LoVo (cell line): ENCODE measurements at places on chromosomes 5 and 9.

- DNase-seq: no peak
Observed at GRCh38 chr9:121626012-121626411, 25.4 kb upstream of the DAB2IP start.

GRCh38 chr5:150945486-150945885 is 40.7 kb upstream of the ZNF300 start:
- DNase-seq: no peak

GRCh38 chr5:160800375-160801275 is 51.4 kb downstream of the ATP10B start:
- no peak for DNase-seq

DNA sequence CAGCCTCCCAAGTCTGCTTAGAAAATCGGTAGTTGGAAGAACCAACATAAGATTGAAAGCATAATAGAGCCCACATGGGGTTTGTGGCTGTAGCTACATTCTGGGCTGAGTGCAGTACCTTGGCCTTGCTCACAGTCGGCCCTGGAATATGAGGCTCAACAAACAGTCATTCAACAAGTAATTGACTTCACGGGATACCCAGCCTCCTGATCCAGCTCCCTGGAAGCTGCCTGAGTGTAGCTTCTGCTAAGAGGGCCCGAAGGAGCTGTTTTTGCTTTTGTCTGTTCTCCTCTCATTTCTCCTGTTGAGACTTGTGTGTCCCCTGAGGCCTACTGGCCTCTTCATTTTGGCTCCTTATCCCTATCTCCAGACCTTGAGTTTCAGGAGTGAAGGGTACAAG is 170.7 kb downstream of the HSPA4 start:
- DNase-seq: no peak

- DNase-seq: peak; percentile 36
Observed at GRCh38 chr5:150486402-150487198, 21.3 kb upstream of the NDST1 start.

DNA sequence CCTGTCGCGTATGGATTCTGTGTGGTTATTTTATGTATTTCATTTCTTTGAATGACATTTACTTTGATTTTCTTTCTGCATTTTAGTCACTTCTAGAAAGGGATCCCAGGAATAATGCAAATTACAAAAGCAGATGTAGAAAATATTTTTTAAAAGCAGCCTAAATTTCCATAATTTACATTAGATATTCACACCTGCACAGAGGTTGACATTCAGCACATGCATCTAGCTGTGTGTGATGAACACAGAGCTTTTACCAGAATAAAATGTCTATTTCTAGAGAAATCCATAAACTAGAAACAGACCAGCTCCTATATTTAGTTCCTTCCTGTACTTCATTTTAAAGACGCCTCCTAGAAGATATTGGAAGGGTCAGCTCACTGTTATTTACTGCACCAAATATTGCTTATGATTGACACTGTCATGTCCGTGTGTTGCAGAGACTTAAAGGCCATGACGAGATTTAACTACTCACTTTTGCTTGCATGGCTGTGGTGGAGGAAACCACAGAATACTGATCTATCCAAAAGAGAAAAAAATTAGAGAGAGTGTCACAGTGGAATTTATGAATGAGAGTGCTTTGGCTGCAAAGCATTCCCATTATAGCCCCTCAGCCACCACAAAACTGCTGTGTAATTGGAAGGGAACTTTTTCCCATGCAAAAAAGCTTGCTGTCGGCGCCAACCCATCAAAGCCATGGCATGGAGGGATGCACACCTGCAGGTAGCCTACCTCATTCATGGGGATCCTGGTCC is 58.1 kb downstream of the EBF1 start:
- no peak for DNase-seq

DNA sequence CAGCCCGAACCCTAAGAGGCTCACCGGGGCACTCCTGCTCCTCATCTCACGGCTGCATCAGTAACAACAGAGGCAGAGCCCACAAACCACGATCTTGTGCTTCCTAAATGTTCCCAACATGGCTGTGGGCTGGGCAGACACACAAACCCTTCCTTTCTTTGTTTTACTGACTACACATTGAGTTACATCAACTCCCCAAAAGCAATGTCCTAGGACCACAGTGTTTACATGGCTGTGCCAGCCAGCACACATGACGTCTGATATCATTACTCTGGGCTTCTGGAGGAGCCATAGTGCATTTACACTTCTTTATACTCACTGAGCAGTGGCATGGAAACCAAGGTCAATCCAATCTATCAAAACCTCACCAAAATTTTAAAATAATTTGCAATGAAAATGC is 101.4 kb downstream of the LHFPL2 start:
- DNase-seq: no peak

DNA sequence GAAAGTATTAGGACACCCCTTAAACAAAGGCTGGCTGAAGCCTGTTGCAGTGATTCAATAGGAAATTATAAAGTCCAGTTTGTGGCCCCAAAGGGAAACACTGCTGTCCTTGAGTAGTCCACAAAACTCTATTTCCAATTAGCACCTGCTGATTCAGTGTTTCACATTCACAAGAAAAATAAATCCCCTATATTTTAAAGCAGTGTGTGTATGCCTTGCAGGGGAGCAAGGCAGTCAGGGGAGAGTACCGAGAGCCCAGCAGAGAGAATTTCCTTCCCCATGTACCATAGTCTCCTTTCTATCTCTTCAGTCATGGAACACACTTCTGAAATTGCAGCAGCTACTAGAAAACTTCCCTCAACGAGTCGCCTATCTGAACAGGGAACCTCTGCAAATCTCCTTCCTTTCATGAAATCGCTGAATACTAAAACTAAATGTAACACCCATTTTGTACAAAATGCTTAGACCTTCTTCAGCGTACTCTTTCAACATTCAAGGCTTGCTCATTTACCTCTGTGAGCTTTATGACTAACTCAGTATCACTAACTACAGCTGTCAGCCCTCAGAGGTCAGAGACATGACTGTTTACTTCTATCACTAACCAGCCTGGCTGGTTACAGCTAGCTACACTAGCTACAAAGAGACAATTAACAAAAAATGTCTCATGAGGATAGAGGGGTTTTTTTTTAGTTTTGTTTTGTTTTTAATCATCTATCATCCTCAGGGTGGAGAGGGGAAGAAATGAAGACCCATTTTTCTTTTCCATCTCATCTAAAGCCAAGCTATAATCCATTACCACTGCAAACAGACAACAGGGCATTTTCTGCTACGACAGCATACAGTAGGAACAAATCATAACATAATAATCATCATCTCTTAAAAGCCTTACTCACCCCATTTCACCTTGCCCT is 188.7 kb downstream of the EBF1 start:
- DNase-seq: no peak

DNA sequence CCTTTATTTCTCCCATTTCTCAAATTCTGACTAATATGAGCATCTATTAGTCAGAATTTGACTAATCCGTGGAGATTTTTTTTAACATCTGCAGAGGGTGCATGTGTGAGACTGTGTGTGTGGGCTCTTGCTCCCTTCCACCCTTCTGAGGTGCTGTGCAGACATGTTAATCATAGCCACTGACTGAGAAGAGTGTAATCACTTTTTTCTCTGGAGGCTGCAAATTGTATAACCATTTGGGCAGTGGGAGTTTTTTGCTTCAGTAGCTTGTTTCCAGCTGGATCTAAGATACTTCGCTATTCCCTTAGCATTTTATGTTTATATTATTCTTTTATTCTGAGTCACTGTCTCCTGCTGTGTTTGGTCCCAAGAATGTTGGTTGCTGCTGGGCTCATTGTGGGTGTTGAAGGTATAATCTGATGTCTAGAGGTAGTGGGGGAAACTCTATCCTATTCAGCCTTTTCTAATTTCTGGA is 66.2 kb downstream of the ARHGEF28 start:
- DNase-seq: no peak

GRCh38 chr5:92017776-92018175 is 634.7 kb upstream of the ARRDC3 start:
- DNase-seq: peak; percentile 87

GRCh38 chr5:142106061-142106460 is 2.5 kb upstream of the NDFIP1 start:
- DNase-seq: no peak

DNA sequence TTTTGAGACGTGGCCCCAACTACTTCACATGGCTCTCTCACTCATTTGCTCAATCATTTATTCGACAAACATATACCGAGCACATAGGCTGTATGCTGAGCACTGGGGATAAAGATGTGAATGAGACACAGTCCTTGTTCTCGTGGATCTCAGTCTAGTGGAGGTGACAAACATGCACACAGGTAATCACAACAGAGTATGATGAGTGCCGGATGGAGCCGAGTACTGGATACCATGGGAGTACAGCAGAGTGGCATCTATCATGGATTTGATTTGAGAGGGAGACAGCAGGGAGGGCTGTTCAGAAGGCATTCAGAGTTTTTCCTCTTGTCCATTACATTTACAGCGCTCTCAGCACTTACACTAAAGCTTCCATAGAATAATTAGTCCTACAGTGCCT is 259.8 kb downstream of the SLIT3 start:
- no peak for DNase-seq

GRCh38 chr5:17233488-17233887 is 16.1 kb downstream of the BASP1 start:
- no peak for DNase-seq

- DNase-seq: no peak
Observed at GRCh38 chr5:172979778-172980177, 3.8 kb upstream of the ATP6V0E1 start.

DNA sequence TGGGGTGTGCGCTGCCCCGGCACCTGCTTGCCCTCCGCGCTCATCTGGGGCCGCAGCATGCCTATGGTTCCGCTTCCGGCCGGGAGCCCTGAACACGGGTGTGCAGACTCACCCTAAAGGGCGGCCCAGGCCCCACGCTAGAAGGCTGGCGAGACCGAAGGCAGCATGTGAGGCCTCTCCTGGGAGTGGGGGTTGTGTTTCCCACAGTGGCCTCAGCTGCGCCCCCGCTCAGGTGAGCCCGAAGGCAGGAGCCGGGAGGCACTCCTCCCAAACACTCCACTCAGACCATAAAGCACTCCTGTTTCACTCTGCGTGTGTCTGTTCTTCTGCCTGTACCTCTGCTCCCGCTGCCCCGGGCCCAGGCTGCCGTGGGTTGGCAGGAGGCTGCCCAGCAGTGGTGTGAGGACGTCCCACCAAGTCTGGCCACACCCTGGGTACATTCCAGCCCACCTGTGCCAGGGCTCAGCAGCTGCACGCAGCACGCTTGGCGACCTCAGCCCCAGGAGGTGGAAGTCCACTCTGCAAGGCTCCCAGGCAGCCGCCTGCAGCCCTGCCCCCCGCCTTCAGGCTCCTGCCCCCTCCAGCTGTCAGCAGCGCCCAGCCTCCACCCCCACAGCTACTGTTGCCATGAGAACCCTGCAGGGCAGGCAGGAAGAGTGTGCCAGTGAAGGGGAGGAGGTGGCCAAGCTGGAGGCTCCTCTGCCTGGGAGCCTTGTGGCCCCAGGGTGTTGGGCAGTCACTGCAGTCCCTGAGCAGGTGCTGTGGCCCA is 1.2 kb upstream of the AJM1 start:
- DNase-seq: no peak

- no peak for DNase-seq
Observed at GRCh38 chr9:126218359-126219125, 108.1 kb upstream of the MVB12B start.

DNA sequence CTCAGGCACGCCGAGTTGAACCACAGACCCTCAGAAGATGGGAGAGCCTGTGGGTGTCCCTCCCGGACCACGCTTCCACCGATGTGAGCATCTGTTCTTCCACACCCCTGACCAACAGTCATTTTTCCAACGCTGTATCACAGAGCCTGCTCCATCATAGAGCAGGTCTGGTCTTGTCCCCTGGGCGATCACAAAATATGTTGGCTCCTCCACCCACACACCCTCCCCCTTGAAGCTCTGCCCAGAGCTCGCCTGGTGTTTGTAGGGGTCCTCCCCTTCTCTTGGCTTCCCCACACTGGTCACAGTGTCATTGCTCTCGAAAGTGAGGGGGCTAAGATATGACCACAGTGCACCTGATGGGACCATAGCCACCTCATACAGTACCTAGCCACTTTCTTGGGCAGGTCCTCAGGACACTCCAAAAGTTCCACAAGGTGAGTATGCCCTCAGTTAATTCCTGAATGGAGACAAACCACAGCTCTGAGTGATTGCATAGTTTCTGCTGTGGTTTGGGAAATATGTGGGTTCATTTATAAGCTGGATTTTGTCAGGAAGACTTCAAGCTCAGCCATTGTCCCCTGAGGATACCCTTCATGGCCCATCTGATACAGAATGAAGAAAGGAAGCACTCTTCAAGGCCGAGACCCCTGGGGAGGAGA is 3.5 kb upstream of the ZNF618 start:
- DNase-seq: no peak

GRCh38 chr9:92404042-92404836 is at the start of gene OGN:
Gene OGN (minus strand): TSS chr9:92404578. CDS start chr9:92403407, 1,171 bp downstream.
- no peak for DNase-seq
